ENCODE measurements at places on chromosomes 16 and 17.

GRCh38 chr16:24748242-24748641 lies 18.8 kb downstream of the TNRC6A start:
- DNase-seq = no peak
- peaks cover 78% of the 10 kb centered on the region for H3K4me1 ChIP-seq
- no peaks in the 10 kb centered on the region for H3K27me3 ChIP-seq
- H3K36me3 ChIP-seq = peaks cover 3% of the 10 kb centered on the region
- H3K27ac ChIP-seq = no peak overlapping the region

DNA sequence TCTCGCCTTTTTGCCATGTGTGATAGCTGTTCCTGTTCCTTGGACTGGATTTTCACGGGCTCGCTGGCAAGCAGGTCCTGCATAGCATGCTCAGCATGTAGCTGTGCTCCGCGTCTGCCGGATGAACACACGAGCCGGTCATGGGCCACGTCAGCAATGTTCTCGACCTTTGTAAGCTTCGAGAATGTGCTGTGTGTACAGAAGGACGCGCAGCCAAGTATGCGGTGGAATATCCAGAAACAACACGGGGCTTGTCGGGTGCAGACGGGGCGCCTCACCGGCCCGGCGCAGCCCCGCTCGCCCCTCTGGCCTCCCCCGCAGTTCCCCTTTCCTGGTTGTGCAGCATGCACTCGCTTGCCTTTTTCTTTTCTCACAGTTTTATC lies 42.2 kb downstream of the RPTOR start:
- no peak overlapping the region for H3K4me3 ChIP-seq
- H3K36me3 ChIP-seq = peaks cover 10% of the 10 kb centered on the region
- no peaks in the 10 kb centered on the region for H3K27me3 ChIP-seq
- peaks cover 60% of the 10 kb centered on the region for H3K4me1 ChIP-seq
- H3K27ac ChIP-seq = peak overlapping the region; percentile 83
- DNase-seq = peak; percentile 83

GRCh38 chr16:58862334-58863021 lies 128.4 kb upstream of the GOT2 start:
- no peak overlapping the region for H3K4me3 ChIP-seq
- no peak overlapping the region for H3K27ac ChIP-seq
- DNase-seq = no peak
- H3K27me3 ChIP-seq = no peaks in the 10 kb centered on the region

GRCh38 chr17:9750524-9750923 lies 40.9 kb downstream of the DHRS7C start:
- no peak for DNase-seq
- no peaks in the 10 kb centered on the region for H3K27me3 ChIP-seq
- no peaks in the 10 kb centered on the region for H3K36me3 ChIP-seq
- no peak overlapping the region for H3K27ac ChIP-seq
- H3K4me1 ChIP-seq = no peaks in the 10 kb centered on the region
- H3K4me3 ChIP-seq = no peak overlapping the region

- no peaks in the 10 kb centered on the region for H3K4me1 ChIP-seq
- no peak overlapping the region for H3K27ac ChIP-seq
- DNase-seq = no peak
- H3K4me3 ChIP-seq = no peak overlapping the region
- no peaks in the 10 kb centered on the region for H3K36me3 ChIP-seq
- no peaks in the 10 kb centered on the region for H3K27me3 ChIP-seq
These were observed 147.4 kb downstream of the CYLD start for GRCh38 chr16:50889276-50889675.

DNA sequence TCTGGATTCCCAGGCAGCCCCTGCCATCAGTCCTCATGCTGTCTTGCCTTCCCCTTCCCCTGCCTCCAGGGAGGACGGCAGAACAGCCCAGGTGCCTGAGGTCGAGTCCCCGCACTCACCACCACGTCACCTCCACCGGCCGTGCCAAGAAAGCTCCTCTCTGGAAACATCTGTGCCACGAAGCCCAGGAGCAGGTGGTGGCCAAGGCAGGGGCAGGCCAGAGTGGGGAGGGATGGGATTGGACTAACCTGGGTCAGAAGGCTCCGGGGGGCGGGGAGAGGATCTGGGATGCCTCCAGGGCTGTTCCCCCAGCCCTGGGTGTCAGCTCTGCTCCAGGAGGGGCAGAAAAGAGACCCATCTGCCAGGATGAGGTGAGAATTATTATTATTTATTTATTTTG lies 7.4 kb upstream of the DPEP1 start:
- H3K4me3 ChIP-seq = no peak overlapping the region
- H3K27me3 ChIP-seq = no peaks in the 10 kb centered on the region
- no peaks in the 10 kb centered on the region for H3K36me3 ChIP-seq

DNA sequence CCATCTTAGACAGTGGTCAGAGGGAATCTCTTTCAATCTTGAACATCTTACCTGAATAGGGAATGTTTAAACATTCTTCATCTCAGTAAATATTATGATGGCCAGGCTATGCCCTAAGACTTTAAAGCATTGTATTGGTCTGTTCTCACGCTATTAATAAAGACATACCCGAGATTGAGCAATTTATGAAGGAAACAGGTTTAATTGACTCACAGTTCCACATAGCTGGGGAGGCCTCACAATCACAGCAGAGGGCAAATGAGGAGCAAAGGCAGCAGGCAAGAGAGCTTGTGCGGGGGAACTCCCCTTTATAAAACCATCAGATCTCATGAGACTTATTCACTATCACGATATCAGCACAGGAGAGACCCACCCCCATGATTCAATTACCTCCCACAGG lies 55.3 kb upstream of the SOX9 start:
- no peak overlapping the region for H3K27ac ChIP-seq
- no peaks in the 10 kb centered on the region for H3K27me3 ChIP-seq
- no peaks in the 10 kb centered on the region for H3K36me3 ChIP-seq

DNA sequence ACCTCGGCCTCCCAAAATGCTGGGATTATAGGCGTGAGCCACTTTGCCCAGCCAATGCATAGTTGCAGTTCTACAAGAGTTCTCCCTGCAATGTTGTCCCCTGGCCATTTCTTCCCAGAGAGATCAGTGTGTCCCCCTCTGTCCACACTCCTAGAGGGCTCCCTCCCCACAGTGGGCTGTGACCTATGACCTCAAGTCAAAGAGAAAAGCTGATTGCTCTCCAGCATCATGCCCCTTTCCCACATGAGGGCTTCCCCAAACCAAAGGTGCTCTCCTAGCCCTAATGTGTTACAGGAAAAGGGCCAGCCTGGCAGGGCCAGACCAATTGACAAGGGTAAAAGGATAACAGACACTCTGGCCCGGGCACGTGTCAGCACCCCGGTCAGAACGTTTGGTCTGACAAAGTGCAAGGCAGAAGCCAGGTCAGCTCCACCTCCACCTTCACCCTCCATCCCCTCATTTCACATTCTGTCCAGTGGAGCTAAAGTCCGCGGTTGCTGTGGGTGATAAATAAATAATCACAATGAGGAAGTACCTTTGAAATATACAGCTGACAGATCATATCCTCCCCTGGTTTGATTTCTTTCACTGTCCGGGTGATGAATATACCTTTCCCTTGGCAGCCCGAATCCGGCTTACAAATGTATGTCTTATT lies 17.8 kb downstream of the TTLL6 start:
- no peak overlapping the region for H3K27ac ChIP-seq
- H3K4me1 ChIP-seq = no peaks in the 10 kb centered on the region
- H3K27me3 ChIP-seq = no peaks in the 10 kb centered on the region
- H3K36me3 ChIP-seq = no peaks in the 10 kb centered on the region
- no peak for DNase-seq

- no peak for DNase-seq
- H3K4me1 ChIP-seq = peaks cover 69% of the 10 kb centered on the region
- H3K36me3 ChIP-seq = no peaks in the 10 kb centered on the region
- H3K4me3 ChIP-seq = peak overlapping the region; percentile 99
- no peaks in the 10 kb centered on the region for H3K27me3 ChIP-seq
These were observed 1.9 kb downstream of the DCAF7 start for GRCh38 chr17:63552211-63552610.

GRCh38 chr16:12096157-12096777 lies 119.7 kb downstream of the SNX29 start:
- DNase-seq = peak; percentile 13
- H3K4me1 ChIP-seq = peaks cover 16% of the 10 kb centered on the region
- H3K27me3 ChIP-seq = no peaks in the 10 kb centered on the region
- H3K4me3 ChIP-seq = no peak overlapping the region
- H3K36me3 ChIP-seq = peaks cover 2% of the 10 kb centered on the region

DNA sequence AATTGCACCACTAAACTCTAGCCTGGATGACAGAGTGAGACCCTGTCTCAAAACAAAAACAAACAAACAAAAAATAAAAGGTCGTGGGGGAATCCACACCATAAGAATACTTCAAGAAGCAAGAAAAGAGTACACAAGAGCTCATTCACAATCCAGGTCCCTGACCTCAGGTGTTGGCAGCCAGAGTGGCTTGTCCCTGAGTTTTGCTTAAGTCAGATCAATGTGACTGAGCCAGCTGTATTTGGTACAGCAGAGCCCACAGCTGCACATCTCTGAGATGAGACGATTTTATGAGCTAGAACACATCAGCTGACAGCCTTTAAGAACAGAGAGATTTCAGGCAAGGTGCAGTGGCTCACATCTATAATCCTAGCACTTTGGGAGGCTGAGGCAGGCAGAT lies 22.4 kb downstream of the CACNG1 start:
- H3K36me3 ChIP-seq = no peaks in the 10 kb centered on the region
- no peaks in the 10 kb centered on the region for H3K27me3 ChIP-seq
- no peak for DNase-seq
- no peak overlapping the region for H3K4me3 ChIP-seq
- no peak overlapping the region for H3K27ac ChIP-seq
- H3K4me1 ChIP-seq = no peaks in the 10 kb centered on the region

- peaks cover 4% of the 10 kb centered on the region for H3K4me1 ChIP-seq
- H3K36me3 ChIP-seq = no peaks in the 10 kb centered on the region
- no peak overlapping the region for H3K4me3 ChIP-seq
- DNase-seq = peak; percentile 95
- peaks cover 6% of the 10 kb centered on the region for H3K27me3 ChIP-seq
These were observed 1.8 kb upstream of the SOST start for GRCh38 chr17:43760254-43760852.

DNA sequence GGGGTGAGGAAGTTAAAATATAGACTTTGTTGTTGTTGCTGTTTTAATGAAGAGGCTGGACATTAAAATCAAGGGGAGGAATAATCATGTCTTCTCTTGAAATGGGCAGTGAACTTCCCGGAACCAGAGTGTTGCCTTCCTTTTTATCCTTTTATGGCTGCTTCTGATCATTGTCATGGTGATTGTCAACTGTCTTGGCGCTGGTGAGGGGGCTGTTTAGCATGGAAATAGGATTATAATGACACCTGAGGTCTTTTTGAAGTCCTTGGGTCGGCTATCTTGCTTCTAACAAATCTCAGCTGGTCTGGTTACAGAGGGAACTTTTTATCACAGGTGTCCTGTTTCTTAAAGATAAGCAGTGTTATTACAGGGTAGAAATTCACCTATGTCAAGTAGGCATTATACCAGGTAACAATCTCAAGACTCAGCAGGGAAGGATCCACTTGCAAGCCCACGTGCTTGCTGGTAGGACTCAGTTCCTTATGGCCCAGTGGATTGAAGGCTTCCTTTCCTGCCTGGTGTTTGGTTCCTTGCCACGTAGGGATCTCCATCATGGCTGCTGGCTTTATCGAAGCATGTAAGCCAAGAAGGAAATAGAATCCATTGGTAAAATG lies 349.3 kb downstream of the WWOX start:
- no peaks in the 10 kb centered on the region for H3K4me1 ChIP-seq
- no peak overlapping the region for H3K27ac ChIP-seq
- H3K36me3 ChIP-seq = no peaks in the 10 kb centered on the region
- no peak overlapping the region for H3K4me3 ChIP-seq
- H3K27me3 ChIP-seq = no peaks in the 10 kb centered on the region
- no peak for DNase-seq

GRCh38 chr17:79201119-79201518 lies 126.5 kb downstream of the ENGASE start:
- H3K36me3 ChIP-seq = no peaks in the 10 kb centered on the region
- no peaks in the 10 kb centered on the region for H3K27me3 ChIP-seq
- no peak overlapping the region for H3K4me3 ChIP-seq
- H3K4me1 ChIP-seq = no peaks in the 10 kb centered on the region

DNA sequence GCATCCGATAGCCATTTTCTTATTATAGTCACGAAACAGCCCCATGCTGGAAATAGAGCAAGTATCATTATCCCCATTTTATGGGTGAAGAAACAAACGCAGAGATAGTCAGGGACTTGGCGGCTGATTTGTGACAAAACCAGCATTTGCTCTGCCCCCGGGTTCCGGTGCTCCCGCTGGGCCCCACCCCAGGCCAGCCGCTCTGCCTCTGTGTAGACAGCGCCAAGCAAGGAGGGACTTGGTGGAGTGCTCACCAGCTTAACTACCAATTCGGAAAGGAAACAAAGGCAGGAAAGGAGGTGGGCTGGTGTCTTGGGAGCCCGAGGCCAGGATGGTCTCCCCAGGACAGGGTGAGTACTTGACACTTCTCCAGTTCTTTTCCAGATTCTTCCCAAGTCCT lies 10.0 kb downstream of the SRL start:
- H3K36me3 ChIP-seq = no peaks in the 10 kb centered on the region
- no peak overlapping the region for H3K4me3 ChIP-seq
- no peak for DNase-seq
- H3K27ac ChIP-seq = no peak overlapping the region
- H3K4me1 ChIP-seq = no peaks in the 10 kb centered on the region

Data from spleen (tissue), 13 donors.